ENCODE measurements at places on chromosomes 1 and 21. TPM values are rescaled to one million over a fixed set of nuclear protein-coding genes. Genes with fewer than 3 reads are reported as not detected.

Gene TXNDC12
- 27.9 TPM for total RNA-seq

Gene LCE2A
- total RNA-seq, result not detected

Gene S100A8
- 12.8 TPM for total RNA-seq

DNA sequence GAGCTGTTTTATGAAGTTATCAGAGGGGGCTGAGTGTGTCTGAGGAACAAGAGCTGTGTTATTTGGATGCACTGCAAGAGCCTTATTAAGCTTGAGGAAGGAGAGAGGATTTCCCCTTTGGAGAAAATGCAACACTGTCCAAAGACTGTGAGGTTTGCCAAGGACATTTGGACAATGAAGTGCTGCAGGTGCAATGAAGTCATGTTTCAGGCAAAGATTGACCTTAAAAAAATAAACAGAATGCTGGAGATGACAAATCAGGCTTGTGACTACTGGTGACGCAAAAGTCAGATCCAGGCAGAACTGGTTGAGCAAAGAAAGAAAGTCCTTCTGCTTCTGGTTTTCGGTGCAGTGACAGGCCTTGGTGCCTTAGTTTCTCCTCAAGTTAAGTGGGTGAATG is 125.2 kb upstream of the KIAA0040 start:
- no peak for DNase-seq
- no peak overlapping the region for H3K4me3 ChIP-seq
- H3K36me3 ChIP-seq, result no peaks in the 10 kb centered on the region
- peak overlapping the region; percentile 64 for H3K27ac ChIP-seq
- H3K4me1 ChIP-seq, result peaks cover 3% of the 10 kb centered on the region

- no peak for DNase-seq
- no peaks in the 10 kb centered on the region for H3K27me3 ChIP-seq
- no peaks in the 10 kb centered on the region for H3K4me1 ChIP-seq
- H3K4me3 ChIP-seq, result no peak overlapping the region
Measured at GRCh38 chr1:231144416-231145193, 17.3 kb upstream of the TRIM67 start.

- H3K27ac ChIP-seq, result peak overlapping the region; percentile 99
- H3K27me3 ChIP-seq, result no peaks in the 10 kb centered on the region
- H3K4me3 ChIP-seq, result peak overlapping the region; percentile 97
Measured at GRCh38 chr1:21781815-21782348, 1.1 kb downstream of the USP48 start.

GRCh38 chr1:119314001-119314796 is 54.4 kb upstream of the HAO2 start:
- H3K4me1 ChIP-seq, result no peaks in the 10 kb centered on the region
- H3K27ac ChIP-seq, result no peak overlapping the region
- no peaks in the 10 kb centered on the region for H3K27me3 ChIP-seq
- no peaks in the 10 kb centered on the region for H3K36me3 ChIP-seq
- H3K4me3 ChIP-seq, result no peak overlapping the region

GRCh38 chr21:33968080-33968994 is 52.7 kb upstream of the ATP5PO start:
- H3K27me3 ChIP-seq, result no peaks in the 10 kb centered on the region
- no peak for DNase-seq
- no peaks in the 10 kb centered on the region for H3K36me3 ChIP-seq
- H3K4me1 ChIP-seq, result peaks cover 29% of the 10 kb centered on the region

- peak overlapping the region; percentile 88 for H3K27ac ChIP-seq
- H3K36me3 ChIP-seq, result no peaks in the 10 kb centered on the region
- no peak for DNase-seq
- H3K4me3 ChIP-seq, result peak overlapping the region; percentile 89
- no peaks in the 10 kb centered on the region for H3K27me3 ChIP-seq
- H3K4me1 ChIP-seq, result peaks cover 36% of the 10 kb centered on the region
Measured at GRCh38 chr1:225428881-225429455, 1.1 kb upstream of the LBR start.

GRCh38 chr21:29130270-29130969 is at the start of gene MAP3K7CL:
Gene MAP3K7CL (plus strand): TSS chr21:29130644. CDS start chr21:29133345, 2,701 bp downstream.
- peak; percentile 23 for DNase-seq
- H3K27me3 ChIP-seq, result no peaks in the 10 kb centered on the region
- H3K4me1 ChIP-seq, result peaks cover 14% of the 10 kb centered on the region
- peak within 1 kb of the TSS; percentile 3 for H3K27ac ChIP-seq
